Calu3 (cell line): ENCODE measurements at places on chromosomes 12 and 14. TPM values are rescaled to one million over a fixed set of nuclear protein-coding genes. Genes with fewer than 3 reads are reported as not detected.
A peak's percentile ranks its signal among the peaks of the same experiment; 100 is the strongest.

DNA sequence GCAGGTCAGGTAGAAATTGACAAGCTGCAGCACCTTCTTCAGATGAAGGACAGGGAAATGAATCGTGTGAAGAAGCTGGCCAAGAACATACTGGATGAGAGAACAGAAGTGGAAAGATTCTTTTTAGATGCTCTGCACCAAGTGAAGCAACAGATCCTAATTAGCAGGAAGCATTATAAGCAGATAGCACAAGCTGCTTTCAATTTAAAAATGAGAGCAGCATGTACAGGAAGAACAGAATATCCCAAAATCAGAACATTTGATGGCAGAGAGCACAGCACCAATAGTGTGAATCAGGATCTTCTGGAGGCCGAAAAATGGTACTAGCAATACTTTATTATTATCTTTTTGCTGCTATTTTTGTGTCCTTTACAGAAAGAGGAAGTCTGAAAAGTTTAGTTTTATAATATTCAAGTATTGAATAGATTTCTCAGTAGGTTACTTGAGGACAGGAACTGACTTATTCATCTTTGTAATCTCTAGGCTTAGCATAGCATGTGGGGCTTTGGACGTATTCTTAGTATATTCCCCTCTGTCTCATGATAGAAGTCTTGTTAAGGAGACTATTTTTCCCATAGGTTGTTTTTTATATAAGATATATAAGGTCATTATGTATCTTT is 30.8 kb downstream of the BBOF1 start:
- no peak for DNase-seq

DNA sequence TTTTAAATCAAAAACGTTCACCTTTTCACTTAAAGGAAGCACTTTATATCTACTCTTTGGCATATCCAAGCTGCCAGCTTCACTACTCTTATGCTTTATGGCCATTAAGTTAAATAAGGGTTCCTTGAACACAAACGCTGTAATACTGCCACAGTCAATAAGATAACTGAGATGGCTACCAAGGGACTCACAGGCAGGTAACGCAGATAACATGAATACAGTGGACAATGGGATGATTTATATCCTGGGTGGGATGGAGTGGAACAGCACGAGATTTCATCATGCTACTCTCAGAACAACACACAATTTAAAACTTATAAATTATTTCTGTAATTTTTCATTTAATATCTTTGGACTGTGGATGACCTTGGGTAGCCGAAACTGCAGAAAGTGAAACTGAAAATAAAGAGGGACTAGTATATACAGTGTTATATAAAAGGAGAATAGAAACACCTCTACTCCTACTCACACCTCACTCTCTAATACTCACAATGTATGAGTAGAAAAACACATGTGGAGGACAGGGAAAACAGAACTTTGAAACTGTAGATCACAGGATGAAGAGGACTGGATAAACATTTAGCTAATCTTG is 367.3 kb downstream of the C12orf50 start:
- no peak for DNase-seq

- DNase-seq = no peak
These were observed 151.5 kb upstream of the SLC38A2 start for GRCh38 chr12:46523863-46524770.

DNA sequence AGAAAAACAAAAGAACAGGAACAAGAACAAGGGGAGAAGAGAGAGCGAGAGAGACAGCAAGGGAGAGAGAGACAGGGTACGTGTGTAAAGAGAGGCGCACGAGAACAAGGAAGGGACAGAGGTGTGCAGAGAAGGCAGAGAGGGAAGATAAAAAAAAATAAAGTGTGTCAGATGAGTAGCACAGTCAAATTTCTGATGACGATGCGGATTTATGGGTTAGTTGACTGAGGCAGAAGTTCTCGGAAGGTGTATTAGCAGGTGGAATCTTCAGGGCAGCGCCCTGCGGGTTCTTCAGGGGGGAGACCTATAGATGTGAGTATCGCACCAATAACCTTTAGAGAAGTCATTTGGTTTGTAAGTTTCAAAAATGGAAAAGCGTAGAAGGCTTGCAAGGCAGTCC is 44.8 kb downstream of the PRKAB1 start:
- no peak for DNase-seq

- peak; percentile 68 for DNase-seq
These were observed 47.6 kb downstream of the MYBPC1 start for GRCh38 chr12:101642115-101643067.

- DNase-seq = no peak
These were observed 233.5 kb downstream of the EFCAB11 start for GRCh38 chr14:89720741-89721729.

- DNase-seq = no peak
These were observed 256.2 kb upstream of the LRFN5 start for GRCh38 chr14:41350476-41350875.

- no peak for DNase-seq
These were observed 692 bp upstream of the COX14 start for GRCh38 chr12:50111395-50111692.

GRCh38 chr12:113594967-113595366 is 123.3 kb upstream of the LHX5 start:
- no peak for DNase-seq

DNA sequence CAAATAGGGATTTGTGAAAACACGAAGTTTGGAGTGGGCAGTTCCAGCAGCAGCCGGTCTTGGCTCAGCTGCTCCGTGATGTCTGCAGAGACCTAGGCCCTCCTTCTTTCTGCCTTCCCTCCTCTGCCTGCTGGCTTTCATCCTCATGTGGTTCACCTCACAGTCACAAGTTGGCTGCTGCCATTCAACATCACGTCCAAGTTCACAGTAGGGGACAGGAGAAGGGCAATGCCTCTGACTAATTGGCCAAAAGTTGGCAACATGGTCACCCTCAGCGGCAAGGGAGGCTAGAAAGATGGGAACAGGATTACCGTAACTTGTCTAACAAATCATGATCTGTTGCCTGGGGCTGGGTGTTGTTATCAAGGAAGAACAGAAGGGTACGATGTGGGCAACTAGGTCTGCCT is 7.8 kb upstream of the CACNA2D4 start:
- DNase-seq = no peak

DNA sequence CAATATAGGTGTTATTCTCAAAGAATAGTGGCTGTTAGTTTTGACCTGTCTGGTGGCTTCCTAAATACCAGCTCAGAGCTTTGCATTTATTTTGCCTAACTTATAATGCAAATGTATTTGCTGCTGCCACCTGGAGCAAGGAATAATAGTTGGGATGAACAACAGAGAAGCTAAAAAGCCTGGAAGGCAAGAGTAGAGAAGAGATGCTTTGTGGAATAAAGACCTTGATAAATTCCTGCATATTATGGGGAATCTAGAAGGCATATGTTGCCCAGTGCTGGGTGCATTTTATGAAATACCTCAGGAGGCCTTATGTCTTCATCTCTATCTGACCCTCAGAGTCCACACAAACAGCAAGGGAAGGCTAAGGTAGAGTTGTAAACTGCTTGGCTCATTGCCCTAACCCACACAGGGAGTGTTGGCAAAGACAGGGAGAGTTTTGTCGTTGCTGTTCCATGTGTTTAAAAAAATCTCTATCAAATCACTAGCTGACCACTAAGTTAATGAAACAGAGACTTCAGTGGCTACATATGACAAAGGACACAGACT is 53.7 kb upstream of the SCAF11 start:
- no peak for DNase-seq

DNA sequence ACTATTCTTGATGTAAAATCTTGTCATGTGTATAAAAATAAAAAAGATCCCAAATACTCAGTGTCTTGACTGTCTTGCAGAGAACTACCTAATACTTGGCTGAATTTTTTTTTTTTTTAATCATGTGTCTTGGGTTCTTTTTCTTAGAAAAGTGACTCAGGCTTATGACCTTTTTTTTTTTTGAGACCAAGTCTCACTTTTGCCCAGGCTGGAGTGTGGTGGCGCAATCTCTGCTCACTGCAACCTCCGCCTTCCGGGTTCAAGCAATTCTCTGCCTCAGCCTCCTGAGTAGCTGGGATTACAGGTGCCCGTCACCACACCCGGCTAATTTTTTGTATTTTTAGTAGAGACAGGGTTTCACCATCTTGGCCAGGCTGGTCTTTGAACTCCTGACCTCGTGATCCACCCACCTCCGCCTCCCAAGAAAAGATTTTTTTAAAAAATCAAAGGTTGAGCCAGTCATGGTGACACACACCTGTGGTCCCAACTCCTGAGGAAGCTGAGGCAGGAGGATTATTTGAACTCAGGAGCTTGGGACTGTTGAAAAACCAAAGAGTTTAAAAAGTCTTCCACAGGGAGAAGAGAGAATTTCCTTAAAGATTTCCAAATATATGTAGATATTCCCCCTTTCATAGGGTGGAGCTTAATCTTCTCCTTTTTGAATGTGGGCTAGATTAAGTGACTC is 17.7 kb upstream of the TDG start:
- no peak for DNase-seq

- no peak for DNase-seq
These were observed 229.1 kb upstream of the PDZRN4 start for GRCh38 chr12:40959041-40959440.

DNA sequence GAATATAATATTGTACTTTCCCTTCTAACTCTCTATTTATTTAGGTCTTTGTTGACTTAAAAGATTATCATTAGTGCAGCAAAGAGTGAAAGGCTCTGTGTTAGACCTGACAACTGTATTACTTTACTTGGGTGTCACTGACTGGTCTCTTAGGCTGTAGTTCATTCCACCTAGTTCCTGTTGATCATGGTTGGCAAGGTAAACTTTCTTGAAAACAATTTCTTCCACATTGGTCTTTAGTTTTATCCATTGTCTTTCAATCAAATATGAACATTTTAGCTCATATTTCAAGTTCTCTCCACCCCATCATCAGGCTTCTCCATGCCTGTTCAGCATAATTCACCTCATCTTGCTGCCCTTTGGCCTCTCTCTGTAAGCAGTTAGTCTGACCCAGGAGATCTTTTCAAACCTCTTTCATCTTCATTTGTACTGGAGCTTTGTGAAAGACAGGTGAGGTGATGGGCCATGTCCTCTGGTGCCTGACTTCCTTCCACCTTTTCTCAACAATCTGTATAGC is 32.1 kb upstream of the PPM1H start:
- DNase-seq = peak; percentile 8

- DNase-seq = no peak
These were observed 206.4 kb downstream of the CRADD start for GRCh38 chr12:93883436-93884154.

- DNase-seq = no peak
These were observed 57.9 kb downstream of the PPP2R5C start for GRCh38 chr14:101819251-101819990.

The EDDM3A gene
- not detected in 2 replicates for total RNA-seq

The MAGOHB gene
- total RNA-seq = 59.5 and 61.4 TPM in 2 replicates

The OR2AP1 gene
- total RNA-seq = not detected in 2 replicates

The LTB4R2 gene
- total RNA-seq = 19.3 and 25.8 TPM in 2 replicates
